ENCODE measurements at places on chromosomes 16 and 17.

DNA sequence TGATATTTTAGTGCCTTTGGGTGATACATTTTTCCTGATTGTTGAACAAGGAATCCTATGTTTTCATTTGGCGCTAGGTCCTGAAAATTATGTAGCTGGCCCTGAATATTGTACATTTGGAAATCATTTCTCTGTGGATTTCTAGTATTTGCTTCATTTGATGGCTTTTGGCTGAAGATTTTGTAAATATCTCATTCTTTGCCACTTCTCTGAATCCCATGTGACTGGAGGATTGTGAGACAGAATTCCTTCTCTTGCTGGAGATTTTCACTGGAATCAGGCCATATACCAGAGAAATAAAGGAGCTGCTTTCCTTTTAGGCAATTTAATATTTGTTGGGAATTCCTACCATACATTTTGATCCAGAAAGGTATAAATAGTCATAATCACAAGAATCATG lies 8.6 kb downstream of the KRT28 start:
- DNase-seq, result no peak

- no peak for DNase-seq
Measured at GRCh38 chr17:6959700-6960099, 36.1 kb upstream of the ALOX12 start.

GRCh38 chr17:57557834-57558681 lies 187.0 kb downstream of the CCDC182 start:
- no peak for DNase-seq

DNA sequence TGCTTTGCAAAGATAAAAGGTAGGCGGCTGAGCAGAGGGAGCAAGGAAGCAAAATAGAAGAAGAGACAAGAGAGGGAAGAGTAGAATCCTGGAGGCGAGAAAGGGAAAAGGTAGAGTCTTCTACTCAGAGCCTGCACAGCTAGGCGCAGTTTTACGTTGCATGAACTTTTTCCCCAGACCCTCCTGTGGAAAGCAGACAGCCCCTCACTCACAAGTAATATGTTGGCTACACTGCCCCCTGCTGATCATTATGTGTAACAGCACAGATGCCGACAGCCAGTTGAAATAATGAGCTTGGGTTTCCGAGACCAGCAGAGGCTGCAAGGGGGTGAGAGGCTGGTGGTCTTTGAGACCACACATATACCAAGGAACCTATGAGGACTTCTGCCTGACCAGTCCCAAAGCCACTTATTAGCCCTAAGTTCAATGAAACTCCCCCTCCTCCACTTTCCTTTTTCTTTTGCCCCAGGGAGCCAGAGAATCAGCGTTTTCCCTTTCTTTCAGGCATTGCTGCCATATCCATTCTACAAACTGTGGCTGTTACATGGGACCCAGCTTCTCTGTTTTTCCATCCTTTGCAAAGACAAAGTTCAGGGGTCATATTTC lies 22.5 kb upstream of the CMTR2 start:
- no peak for DNase-seq

DNA sequence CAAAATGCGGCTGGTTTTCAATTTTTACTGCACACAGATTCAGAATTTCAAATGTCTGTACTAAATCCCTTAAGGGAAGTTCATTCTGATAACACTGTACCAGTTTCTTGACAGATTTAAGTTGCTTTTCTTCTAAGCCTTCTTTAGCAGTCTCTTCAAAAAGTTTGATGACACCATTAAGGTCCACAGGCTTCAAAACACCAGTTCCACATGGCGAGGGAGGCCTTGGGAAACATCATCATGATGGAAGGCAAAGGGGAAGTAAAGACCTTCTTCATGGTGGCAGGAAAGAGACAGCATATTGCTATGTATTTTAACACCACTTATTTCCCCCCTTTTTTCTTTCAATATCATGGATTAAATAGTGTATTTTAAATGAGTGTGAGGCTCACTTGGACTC lies 24.5 kb downstream of the NLRC5 start:
- no peak for DNase-seq

DNA sequence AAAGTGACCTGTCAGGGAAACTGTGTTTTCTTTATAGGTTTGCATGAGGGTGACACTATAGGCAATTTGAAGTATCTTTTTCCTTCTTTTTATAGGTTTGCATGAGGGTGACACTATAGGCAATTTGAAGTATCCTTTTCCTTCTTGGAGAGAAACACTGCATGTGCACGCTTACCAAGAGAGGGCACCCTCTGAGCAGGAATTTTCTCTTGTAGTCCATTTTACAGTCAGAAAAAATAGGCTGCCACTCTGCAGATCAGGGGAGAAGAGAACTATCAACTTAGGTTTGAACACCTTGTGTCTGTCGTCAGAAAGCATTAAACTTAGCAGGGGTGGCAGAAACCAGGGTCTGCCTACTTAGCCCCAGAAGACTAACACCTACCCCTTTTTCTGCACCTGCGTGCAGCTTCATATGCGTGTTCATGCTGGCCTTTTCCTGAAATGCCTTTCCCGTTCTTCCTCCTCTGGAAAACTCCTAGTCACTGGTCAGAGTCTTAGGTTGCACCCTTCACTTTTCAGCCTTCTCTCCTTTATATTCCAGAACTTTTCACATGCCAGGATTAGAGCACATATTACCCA lies 16.4 kb upstream of the SMIM36 start:
- no peak for DNase-seq

DNA sequence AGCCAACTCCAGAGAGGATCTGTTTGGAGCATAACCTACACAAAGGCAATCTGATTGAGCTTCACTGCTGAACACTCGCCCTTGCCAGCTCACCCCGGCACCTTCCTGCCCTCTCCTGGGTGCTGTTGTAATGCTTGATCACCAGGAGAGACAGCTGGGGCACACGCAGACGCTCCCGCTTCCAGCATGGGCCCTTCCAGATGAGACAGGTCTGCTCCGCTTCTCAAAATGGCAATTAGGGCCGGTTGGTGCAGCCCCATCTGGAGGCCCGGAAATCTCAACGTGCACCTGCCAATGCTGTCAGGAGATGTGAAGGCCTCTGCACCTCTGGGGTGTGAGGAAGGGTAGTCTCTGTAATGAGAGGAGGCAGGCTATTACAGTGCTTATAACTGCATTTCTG lies 206.1 kb downstream of the ABCC12 start:
- no peak for DNase-seq

- no peak for DNase-seq
Measured at GRCh38 chr16:59046335-59046734, 312.2 kb upstream of the GOT2 start.

- DNase-seq, result no peak
Measured at GRCh38 chr17:55444471-55445441, 23.1 kb upstream of the MMD start.
